M059J (cell line): ENCODE measurements at places on chromosomes 1 and 21.

DNA sequence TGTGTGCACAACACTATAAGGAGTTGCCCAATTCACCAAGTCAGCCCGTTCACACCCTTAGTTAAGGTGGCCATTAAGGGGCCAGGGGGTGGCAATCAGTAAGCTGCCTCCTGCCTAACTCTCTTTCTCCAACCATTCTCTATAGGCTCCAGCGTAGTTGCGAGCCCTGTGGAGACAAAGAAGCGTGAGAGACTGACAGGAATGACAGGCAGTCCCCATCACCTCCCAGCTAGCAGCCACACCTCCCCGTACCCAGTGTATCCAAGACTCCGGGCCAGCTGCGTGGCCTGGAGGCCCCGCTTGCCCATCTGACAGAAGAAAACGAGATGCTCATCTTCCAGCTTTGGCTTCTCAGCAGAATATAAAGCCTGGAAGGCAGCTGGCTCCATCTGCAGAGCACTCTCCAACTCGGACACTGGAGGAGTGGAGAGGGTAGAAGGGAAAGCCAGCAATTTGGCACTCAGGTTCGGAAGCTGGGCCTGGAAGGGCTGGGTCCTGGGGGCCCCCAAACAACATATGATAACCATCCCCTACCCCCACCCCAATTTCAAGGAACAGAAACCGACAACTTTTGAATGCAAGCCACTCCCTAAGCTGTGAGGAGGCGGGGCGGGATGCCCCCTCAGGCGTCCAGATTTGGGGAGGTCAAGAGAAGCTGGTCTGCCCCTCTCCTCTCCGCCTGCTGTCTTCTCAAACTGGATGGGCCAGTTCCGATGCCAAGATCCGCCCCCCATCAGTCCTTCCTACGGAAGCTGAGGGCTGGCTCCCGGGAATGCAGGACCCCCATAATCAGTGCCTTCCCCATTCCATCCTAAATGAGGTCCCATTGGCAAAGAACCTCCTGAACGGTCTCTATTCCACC is 872 bp downstream of the TSTD1 start:
- no peak for DNase-seq

- DNase-seq = no peak
These were observed 105.9 kb upstream of the EDEM3 start for GRCh38 chr1:184860535-184860934.

GRCh38 chr1:53291574-53291973 is 36.3 kb downstream of the LRP8 start:
- no peak for DNase-seq

DNA sequence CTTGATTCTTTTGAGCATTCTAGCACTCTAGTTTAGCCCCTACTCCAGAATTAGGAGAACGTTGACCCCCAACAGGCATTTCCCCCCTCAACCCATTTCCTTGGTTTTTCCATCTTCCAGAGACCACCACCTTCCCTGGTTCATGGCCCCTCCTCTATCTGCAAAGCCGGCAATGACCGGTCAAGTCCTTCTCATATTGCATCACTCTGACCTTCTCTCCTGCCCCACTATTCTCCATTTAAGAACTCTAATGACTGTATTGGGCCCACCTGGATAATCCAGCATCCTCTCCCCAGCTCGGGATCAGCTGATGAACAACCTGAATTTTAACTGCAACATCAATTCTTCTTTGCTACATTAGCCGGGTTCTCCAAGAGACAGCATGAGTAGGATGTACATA is 437.4 kb downstream of the NPHP4 start:
- DNase-seq = no peak

GRCh38 chr1:183281039-183281438 is 95.0 kb downstream of the LAMC2 start:
- DNase-seq = peak; percentile 83

- DNase-seq = no peak
These were observed 12.6 kb upstream of the EPS8L3 start for GRCh38 chr1:109776206-109776835.
